ENCODE measurements at places on chromosomes 5 and 9. TPM values are rescaled to one million over a fixed set of nuclear protein-coding genes. Genes with fewer than 3 reads are reported as not detected.
A peak's percentile ranks its signal among the peaks of the same experiment; 100 is the strongest.

- ATAC-seq: no peak
Observed at GRCh38 chr9:133684121-133684935, 48.2 kb downstream of the DBH start.

GRCh38 chr9:2362150-2362549 lies 259.4 kb upstream of the VLDLR start:
- ATAC-seq: no peak

- ATAC-seq: no peak
Observed at GRCh38 chr9:34570376-34570775, 19.1 kb downstream of the CNTFR start.

DNA sequence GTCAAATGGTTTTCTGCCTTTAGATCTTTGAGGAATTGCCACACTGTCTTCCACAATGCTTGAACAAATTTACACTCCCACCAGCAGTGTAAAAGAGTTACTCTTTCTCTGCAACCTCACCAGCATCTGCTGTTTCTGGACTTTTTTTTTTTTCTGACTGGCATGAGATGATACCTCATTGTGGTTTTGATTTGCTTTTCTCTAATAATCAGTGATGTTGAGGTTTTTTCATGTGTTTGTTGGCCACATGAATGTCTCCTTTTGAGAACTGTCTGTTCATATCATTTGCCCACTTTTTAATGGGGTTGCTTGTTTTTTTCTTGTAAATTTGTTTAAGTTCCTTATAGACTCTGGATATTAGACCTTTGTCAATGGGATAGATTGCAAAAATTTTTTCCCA lies 129.2 kb upstream of the PTGER4 start:
- ATAC-seq: no peak

The DIAPH1 gene
- total RNA-seq: 186 TPM

DNA sequence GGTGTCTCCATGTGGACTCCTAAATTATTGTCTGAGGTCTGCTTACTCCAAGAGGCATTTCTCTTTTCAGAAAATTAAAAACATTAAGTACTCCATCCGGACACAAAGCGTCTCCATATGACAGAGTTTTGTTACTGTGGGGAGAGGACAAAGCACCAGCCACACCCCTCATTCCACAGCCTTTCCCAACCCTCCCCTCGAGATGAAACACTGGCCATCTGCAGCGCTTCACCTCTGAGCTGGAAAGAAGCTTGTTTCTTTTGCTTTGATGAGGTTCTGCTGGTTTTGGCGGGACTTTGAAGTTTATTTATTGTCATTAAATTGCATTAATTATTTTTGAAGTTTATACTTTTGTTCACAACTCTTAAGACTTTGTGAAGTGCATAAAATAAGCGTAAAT lies 27.6 kb upstream of the NKD2 start:
- ATAC-seq: no peak

The GAS1 gene
- 0.28 TPM for total RNA-seq

The NIPAL4 gene
- total RNA-seq: 0.90 TPM

The ATG10 gene
- 6.1 TPM for total RNA-seq

The CDH9 gene
- not detected for total RNA-seq

DNA sequence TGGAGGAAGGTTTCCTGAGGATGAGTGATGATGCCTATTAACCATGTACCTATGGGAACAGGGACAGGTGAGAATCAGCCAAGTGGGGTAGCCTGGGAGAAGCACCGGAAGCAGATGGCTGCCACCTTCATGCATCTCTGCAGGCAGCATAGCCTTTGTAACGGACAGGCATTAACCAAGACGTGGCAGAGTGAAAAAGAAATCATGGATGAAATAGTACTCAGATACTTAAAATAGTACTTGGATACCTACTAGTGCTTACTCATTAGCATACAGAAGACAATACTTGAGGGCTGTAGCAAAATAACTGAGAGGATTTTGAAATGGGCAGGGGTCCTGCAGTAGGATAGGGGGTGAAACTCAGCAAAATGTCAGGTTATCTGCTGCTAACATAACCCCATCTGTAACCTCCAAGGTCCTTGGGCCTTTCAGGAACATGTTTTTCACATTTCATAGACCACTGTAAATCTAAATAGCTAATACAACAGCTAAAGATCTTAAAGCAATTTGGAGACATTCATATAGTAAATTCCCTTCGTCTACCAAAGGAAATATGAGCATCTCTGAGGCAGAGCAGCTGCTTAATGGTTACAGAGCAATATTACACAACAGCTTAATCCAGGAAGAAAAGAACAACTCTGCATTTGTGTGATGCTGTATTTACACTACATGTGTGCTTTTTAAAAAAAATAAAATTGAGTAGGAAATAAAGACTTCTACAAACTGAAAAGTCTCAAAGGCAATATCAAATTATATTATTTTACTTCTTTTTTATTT lies 154.3 kb downstream of the NFIB start:
- ATAC-seq: no peak

The IL5 gene
- total RNA-seq: not detected

DNA sequence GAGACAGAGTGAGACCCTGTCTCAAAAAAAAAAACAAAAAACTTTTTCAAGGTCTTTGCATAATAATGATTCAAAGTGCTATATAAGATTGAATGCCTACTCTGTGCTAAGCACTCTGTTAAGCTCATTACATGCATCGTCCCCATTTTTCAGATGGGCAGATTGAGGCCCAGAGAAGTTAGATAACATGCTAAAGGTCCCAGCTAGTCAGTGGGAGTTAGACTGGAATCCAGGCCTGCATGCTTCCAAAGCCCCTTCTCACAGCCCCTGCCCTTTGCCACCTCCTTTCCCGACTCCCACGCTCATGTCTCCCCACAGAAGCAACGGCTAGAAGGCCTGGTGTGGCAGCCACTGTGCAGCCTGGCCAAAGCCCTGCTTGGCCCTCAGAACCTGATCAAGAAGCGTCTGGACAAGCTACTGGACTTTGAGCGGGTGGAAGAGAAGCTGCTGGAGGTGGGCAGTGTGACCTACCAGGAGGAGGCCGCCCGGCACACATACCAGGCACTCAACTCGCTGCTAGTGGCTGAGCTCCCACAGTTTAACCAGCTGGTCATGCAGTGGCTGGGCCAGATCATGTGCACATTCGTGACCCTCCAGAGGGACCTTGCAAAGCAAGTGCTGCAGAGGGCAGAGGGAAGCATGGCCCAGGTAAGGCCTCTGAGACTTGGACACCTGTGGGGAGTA lies 40.3 kb downstream of the ARHGEF37 start:
- ATAC-seq: no peak

- peak; percentile 67 for ATAC-seq
Observed at GRCh38 chr5:157106630-157107461, 2.0 kb downstream of the HAVCR2 start.

DNA sequence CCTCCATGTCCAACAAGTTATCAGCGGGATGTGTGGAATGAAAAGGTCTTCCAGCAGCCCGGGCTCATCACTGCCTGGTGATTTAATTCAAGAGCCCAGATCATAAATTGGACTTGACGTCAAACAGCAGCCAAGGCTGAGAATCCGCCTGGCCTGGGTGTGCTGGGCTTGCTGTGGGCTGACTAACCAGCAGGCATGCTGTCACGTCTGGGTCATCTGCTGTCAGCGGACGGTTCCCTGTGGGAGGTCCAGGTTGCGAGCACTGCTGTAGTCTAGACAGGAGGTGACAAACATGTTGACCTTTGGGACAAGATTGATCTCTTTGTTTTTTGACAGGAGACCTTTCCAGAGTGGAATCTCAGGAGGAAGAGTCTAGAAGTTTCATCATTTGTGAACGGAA lies 289.7 kb downstream of the OSTF1 start:
- no peak for ATAC-seq

The LCN15 gene
- not detected for total RNA-seq

DNA sequence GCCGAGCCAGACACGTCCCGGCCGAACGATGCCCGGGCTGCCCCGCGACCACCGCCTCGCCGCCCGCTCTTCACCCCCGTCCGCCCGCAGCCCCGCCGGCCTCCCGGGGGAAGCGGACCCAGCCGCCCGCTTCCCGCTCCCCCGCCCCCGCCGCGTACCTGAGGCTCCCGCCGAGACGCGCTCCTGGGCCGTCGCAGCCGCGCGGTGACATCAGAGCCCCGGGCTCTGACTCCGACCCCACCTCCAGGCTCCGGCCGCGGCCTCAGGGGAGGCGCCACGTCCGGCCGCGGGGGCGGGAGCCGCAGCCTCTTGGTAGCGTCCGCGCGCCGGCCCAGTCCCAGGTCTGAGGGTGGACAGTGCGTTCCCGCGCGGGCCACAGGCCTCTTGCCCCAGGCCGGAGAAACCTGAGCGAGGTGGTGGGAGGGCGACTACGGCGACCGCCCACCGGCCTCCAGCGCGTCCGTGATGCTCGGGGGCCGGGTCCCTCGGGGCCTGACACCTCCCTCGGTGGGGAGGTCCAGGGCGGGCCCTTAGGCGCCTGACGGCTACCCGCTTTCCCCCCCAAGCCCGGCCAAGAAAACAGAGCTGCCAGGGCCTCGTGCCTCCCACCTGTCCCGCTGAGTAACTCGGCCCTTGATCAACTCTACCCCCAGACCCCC lies at the start of gene SHROOM1:
Gene SHROOM1 (minus strand): TSS at position 212 of the 659 bp plus-strand sequence. CDS start 4,507 bp downstream, outside the sequence.
- peak; percentile 69 for ATAC-seq

- no peak for ATAC-seq
Observed at GRCh38 chr5:11596657-11597071, 307.6 kb downstream of the CTNND2 start.

DNA sequence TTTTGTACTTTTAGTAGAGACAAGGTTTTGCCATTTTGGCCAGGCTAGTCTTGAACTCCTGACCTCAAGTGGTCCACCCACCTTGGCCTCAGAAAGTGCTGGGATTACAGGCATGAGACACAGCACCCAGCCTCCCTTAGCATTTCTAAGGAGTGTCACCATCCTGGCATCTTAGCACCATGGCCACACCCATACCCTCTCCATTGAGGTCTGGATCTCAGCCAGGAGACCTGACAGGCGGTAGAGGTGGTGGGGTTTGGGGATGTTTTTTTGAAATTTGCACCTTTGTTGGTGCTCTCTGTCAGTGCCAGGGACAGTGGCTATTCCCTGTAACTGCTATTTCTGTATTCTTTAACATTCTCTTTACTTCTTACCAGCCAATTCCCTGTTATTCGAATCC lies 72.5 kb downstream of the TRIM36 start:
- no peak for ATAC-seq

DNA sequence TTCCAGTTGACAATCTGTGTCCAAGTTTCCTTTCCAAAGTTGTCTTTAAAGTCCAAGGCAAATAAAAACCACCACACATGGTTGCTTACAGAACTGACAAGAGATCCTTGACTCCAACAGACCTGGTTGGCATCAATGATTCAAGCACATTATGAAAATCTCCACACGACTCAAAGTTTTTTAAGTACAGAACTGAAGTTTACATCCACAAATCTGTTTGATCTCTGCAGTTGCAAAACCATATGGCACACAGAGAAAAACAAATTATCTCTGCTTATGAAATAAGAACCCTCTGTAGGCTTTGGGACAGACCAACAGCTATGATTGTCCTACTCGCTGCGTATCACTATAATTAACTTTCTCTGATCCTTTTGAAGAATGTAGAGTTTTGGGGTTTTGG lies 60.8 kb downstream of the MLLT3 start:
- no peak for ATAC-seq

- ATAC-seq: no peak
Observed at GRCh38 chr5:142295960-142296860, 28.6 kb downstream of the SPRY4 start.
